ENCODE measurements at places on chromosomes 3 and 15.

DNA sequence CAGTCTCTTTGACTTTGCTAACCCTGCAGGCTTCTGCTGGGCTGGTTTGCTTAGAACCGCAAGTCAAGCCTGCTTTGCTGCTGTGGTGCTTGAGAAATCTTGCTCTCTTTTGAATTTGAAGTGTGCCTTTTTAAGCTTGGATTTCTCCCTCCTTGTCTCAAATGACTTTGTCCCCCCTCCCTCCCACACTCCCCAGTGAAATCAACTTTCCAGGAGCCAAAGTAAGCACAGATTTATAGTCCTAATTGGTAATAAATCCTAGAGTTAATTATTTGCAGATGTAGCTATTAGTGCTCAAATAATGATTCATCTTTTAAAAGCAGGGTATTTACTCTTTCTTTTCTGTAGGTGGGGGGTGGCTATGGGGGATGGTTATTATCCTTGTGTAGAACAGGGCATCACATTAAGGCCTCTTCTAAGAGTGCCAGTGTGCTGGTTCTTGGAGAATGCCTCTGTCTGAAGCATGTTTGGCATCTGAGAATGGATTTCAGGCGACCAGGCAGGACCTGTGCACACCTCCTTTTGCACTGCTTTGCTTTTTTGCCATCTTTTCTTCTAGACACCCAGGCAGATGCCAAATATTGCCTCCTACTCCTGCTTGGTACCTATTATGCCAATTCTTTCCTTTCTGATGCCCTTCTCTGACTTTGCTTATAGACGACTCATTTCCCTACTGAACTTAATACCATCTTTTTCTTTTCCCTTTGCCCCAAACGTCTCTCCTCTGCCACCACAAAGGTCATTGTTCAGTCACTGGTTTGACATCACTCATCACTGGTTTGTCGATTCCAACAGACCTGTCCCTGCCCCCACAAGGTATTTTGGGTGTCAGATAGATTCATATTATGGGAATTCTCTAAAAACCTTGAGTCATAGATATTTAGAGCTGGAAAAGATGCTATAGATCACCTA lies 50.7 kb downstream of the CLDN11 start:
- no peak for DNase-seq

- no peak for DNase-seq
Observed at GRCh38 chr3:12879191-12879815, 37.9 kb upstream of the RPL32 start.

GRCh38 chr3:101807888-101808287 lies 28.9 kb downstream of the NXPE3 start:
- no peak for DNase-seq

GRCh38 chr3:9064850-9065249 lies 101.6 kb upstream of the RAD18 start:
- no peak for DNase-seq
